Fibroblast of pulmonary artery (primary cell): ENCODE measurements at places on chromosomes 11 and 22.

- no peak for DNase-seq
Observed at GRCh38 chr11:8357505-8357888, 93.8 kb upstream of the LMO1 start.

- no peak for DNase-seq
Observed at GRCh38 chr22:47781427-47782111, 1019.1 kb downstream of the TBC1D22A start.

DNA sequence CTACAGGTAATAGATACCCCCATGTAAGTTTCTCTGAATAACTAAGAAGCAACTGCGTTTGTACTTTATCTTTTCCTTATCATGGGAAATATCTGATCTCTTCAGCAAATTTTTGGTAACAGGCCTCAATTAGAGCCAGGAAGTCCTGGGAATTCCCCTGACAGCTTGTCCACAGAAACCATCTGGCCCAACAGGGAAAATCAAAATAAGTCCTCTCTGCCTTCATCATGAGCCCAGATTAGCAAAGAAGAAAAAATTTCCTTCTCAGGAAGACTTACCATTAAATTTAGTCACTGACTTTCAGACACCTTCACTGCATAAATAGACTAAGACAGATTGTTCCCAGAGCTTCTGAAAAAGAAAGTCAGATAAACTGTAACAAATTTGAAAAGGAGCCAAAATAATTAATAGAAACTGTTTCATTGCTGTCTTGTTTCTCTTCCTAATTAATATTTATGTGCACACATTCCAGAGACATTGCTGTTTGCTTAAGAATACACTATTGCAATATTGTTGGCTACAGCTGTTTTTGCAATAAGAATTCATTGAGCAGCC is 278.1 kb upstream of the FAT3 start:
- DNase-seq, result peak; percentile 22

DNA sequence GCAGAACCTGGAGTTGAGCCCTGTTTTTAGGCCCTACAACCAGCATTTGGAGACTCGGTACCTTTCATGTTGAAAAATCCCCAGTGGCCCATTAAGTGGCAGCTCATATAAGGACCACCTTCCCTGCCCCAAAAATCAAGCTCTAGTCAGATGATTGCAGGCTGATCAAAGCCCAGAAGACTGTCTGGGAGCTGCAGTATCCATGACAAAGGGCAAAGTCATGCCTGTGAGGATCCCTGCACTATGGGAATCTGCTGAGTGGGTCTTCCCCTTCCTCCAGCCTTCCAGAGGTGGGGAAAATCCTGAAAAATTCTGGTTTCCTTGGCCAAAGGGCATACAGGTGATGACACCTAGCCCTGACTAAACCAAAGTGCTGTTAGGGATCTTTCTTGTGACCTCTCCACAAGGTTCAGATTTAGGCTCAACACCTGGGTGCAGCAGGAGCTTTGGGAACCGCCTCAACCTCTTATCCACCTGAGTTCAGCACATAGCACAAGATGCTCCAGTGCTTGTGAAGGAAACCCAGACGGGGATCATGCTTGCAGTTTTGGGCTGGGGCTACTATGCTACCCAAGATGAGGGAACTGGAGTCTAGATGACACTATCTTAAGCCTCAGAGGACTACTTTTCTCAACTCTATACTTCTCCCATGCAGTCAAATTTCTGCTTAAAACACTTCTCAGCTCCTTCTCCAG is 1.2 kb upstream of the TRIM3 start:
- no peak for DNase-seq

- peak; percentile 64 for DNase-seq
Observed at GRCh38 chr11:113153847-113154246, 160.5 kb upstream of the TTC12 start.

DNA sequence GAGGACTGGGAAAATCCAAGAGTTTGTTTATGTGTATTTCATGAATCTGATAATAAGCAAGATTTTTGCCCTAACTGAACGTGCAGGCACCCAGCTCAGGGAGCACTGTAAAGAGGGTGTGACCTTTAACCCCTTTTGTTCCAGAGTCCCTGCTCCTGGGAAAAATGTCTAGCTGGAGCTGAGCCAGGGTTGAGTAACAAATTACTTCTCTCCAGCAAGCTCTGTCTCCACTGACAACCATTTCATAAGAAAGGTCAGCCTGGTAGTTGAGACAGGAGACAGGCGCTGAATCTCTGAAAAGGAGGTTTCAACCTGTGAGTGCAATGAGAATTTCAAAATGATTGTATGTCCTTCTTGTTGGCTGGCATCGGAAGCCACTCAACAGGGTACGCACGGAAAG is 156.4 kb upstream of the NARS2 start:
- peak; percentile 47 for DNase-seq

GRCh38 chr11:73710964-73711363 is 49.9 kb downstream of the RAB6A start:
- no peak for DNase-seq

- DNase-seq, result peak; percentile 10
Observed at GRCh38 chr11:111091321-111091938, 154.1 kb upstream of the POU2AF2 start.

- DNase-seq, result peak; percentile 18
Observed at GRCh38 chr22:46245511-46245910, 4.6 kb downstream of the CDPF1 start.

DNA sequence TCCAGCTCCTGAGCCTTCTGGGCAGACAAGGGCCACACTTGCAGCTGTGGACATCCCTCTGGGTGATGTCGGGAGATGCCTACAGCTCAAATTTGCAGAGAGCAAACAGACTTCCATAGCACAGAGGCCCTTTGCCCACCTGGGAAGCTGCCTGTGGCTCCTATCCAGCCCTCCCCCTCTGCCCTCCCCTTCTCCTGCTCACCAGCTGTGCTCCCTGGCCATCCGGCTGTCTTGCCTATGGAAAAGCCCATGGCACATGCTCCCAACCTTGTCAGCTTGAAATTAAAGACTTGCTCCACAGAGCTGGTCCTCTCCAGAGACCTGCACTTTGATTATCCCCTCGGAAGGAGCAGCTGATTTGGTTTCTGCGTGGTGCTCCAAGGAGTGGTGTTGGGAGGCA is 118.9 kb upstream of the NECTIN1 start:
- DNase-seq, result no peak

GRCh38 chr11:66325263-66325671 is 8.4 kb upstream of the CD248 start:
- no peak for DNase-seq

- no peak for DNase-seq
Observed at GRCh38 chr11:46898396-46899095, 19.8 kb downstream of the LRP4 start.

DNA sequence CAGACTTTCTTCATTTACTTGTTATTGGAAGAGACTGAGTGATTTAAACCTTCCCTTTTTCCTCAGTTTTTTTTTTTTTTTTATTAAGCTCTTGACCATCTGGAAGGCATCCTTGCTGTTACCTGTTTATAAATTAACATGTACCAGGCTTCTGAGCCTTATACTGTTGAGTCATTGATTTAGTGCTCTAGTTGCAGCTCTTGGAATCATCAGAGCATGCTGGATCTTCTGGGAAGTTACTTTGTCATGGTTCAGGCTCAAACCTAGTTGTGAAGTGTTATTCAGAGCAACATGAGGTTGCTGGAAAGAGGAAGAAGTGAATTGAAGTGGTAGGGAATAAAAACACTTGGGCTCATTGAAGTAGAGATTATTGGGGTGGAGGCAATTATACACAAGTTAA is 6.3 kb downstream of the ZDHHC5 start:
- no peak for DNase-seq

GRCh38 chr11:45166604-45166897 is 20.1 kb downstream of the PRDM11 start:
- no peak for DNase-seq

GRCh38 chr11:36431429-36432092 is 78.5 kb downstream of the TRAF6 start:
- peak; percentile 99 for DNase-seq

DNA sequence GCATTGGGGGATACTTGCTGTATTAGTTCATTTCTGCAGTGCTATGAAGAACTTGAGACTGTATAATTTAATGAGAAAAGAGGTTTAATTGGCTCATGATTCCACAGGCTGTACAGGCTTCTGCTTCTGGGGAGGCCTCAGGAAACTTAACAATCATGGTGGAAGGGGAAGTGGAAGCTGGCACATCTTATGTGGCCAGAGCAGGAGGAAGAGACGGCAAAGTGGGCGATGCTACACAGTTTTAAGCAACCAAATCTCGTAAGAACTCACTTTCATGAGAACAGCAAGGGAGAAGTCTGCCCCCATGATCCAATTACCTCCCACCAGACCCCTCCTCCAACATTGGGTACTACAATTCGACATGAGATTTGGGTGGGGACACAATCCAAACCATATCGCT is 55.1 kb downstream of the TMPRSS5 start:
- no peak for DNase-seq

- no peak for DNase-seq
Observed at GRCh38 chr22:33654173-33654895, 265.9 kb downstream of the LARGE1 start.

DNA sequence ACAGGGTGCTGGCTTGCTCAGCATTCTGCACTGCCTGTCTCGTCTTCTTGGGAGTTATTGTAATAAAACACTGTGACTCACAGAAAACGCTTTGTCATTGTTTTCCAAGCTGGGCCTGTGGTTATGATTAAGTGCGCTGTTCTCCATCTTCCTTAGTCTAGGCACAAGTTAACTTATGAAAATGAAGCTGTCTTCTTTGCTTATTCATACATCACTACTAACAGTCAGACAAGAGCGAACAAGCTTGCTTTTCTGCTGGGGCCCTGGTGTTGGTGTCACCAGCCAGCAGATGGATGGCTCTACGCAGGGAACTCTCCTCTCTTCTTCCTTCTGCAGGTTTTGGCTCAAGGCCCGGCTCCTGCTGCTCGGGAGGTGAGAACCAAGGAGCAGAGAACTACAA is 380.1 kb upstream of the SYN3 start:
- DNase-seq, result peak; percentile 78

DNA sequence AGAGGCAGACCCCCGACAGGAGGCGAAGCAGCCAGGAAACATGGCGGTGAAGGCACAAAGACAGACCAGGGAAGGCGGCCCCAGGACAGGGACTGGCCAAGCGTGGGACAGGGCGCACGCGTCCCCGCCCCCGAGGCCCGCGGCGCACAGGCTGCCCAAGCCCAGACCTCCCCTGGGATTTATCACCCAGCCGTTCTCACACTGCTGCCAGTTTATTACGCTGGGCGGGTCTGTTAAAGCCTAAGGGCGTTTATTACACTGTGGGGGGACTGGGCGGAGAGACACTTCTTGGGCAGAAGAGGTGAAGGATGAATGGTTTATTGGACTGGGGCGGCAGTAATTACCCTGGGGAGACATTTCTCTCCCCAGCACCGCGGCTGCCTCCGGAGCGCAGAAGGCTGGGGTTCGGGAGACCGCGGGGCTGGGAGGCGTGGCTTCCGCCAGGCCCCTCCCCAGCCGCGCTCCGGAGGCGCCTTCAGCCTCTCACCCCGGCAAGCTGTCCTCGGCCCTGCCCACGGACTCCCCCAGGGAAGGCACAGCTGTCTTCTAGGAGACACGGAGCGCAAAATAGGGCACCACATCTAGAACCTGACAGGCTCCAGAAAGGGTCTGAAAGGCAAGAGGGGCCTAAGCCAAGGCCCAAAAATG is 47.1 kb downstream of the SLC22A12 start:
- DNase-seq, result no peak

- no peak for DNase-seq
Observed at GRCh38 chr22:32789797-32790620, 11.5 kb upstream of the TIMP3 start.

- DNase-seq, result no peak
Observed at GRCh38 chr22:41127451-41127850, 35.1 kb downstream of the EP300 start.

- DNase-seq, result peak; percentile 24
Observed at GRCh38 chr11:46239801-46240061, 37.7 kb upstream of the CREB3L1 start.

DNA sequence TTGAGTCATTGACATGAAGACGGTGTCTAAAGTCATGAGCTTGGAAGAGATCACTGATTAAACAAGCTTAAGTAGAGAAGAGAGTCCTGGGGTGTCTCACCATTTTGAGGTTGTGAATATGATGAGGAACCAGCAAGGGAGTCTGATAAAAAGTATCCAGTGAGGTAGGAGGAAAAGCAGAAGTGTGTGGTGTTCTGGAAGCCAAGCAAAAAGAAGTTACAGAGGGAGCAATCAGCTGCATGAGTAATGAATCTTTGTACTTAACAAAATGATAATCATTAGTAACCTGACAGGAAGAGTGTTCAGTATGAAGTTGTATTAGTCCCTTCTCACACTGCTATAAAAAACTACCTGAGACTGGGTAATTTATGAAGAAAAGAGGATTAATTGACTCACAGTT is 131.3 kb downstream of the C11orf87 start:
- DNase-seq, result no peak

- DNase-seq, result no peak
Observed at GRCh38 chr11:10823152-10823579, 14.4 kb upstream of the EIF4G2 start.

DNA sequence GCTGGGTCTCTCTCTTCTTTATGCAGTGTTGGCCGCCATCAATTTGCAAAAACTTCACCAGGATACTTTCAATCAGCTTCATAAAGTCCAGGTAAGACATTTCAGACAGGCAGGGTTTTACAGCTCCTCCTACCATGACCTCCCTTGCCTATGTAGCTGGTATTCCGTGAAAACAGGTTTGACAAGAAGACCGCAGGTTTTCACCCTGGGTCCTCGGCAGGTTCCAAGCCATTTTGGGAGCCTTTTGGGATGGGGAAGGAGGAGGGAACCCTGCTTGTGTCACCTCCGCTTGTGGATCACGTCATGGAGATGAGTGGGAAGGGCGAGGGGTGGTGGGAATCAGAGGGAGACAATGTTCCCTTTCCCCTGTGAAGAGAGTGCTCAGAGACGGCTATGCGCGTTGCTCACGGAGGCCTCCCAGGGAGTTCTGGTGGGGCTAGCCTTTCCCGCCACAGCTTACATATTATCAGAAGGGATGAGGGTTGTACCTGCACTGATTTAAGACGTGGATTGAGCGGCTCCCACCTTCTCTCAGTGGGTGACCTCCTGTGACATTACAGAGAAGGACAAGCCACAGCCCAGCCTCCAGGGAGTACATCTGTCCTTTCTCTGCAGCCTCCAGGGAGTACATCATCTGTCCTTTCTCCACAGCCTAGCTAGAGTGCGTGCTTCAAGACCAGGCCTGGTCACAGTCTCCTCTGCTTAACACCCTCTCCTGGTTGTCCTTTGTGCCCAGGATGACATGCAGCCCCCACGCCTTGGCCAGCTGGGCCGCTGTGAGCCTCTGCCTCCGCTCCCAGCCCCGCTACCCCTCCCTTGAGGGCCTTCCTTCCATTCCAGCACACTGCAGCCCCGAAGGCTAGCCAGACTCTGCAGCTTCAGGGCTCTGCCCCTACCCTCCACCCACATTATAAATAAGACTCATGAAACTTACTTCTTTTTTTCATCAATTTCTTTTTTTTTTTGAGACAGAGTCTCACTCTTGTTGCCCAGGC is 17.2 kb downstream of the GLB1L3 start:
- DNase-seq, result no peak

DNA sequence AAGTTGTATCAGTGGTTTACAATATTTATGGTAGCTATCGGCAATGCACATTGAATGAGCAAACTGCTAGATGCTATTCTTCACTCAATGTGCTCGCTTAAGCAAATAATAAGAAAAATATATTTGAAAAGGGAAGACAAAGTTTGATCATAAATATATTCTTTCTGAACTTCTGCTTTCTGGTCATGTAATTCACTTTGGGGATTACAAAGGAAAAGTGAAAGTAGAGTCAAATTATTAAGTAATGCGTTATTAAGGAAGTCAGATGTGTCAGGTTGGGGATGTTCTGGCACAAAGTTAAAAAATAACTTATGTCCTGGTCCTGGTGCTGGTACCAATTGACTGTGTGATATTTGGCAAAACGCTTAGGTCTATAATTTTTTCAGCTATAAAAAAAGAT is 98.0 kb upstream of the TRIM77 start:
- no peak for DNase-seq

GRCh38 chr11:126477535-126478305 is 122.2 kb downstream of the ST3GAL4 start:
- DNase-seq, result no peak
